ENCODE measurements at places on chromosomes 4 and X. TPM values are rescaled to one million over a fixed set of nuclear protein-coding genes. Genes with fewer than 3 reads are reported as not detected.

GRCh38 chrX:45506149-45506730 is 305.6 kb upstream of the DIPK2B start:
- no peak overlapping the region for H3K4me3 ChIP-seq
- no peak for DNase-seq
- no peak overlapping the region for H3K27ac ChIP-seq
- no peaks in the 10 kb centered on the region for H3K4me1 ChIP-seq
- H3K27me3 ChIP-seq, result no peaks in the 10 kb centered on the region
- H3K36me3 ChIP-seq, result no peaks in the 10 kb centered on the region

- H3K4me3 ChIP-seq, result no peak overlapping the region
- H3K27ac ChIP-seq, result no peak overlapping the region
- peaks cover 25% of the 10 kb centered on the region for H3K27me3 ChIP-seq
- peaks cover 11% of the 10 kb centered on the region for H3K4me1 ChIP-seq
Measured at GRCh38 chr4:46994007-46994405, 625 bp upstream of the GABRA4 start.

Gene CDS1
- total RNA-seq, result 0.92 TPM

Gene FAM9B
- not detected for total RNA-seq

GRCh38 chrX:44274096-44274495 is 69.4 kb downstream of the EFHC2 start:
- no peak overlapping the region for H3K4me3 ChIP-seq
- no peaks in the 10 kb centered on the region for H3K36me3 ChIP-seq
- no peak overlapping the region for H3K27ac ChIP-seq
- no peak for DNase-seq
- H3K4me1 ChIP-seq, result no peaks in the 10 kb centered on the region

DNA sequence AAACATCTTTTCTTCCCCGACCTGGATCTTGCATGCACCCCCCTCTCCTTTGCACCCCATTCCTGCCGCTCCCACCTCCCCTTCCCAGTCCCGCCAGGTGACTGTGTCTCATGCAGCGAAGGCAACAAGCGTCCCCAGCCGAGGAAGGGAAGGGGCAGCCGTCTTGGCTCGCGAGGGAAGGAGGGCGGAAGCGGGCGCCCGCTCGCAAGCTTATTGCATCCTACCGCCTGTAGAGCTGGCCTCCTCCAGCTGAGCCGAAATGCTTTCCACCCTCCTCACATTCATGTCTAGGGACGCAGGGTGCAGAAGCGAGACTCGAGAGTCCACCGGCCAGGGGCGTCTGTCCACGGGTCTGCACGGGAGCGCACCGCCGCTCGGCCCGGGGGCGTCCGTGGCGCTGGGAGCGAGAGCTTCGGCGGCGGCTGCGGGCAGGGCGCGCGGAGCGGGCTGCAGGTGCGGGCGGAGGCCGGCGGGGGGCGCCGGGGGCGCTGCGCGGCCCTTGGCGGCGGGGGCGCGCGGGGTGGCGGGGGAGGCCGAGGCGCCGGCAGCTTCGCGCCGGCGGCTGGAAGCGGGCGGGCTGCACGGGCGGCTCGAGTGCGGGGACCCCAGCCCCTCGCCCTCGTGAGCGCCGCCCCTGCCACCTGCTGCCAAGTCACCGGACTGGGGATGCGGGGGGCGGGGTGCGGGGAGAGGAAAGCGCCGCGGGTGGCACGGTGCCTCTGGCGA is at the start of gene KCNIP4:
Gene KCNIP4 (minus strand): TSS at position 426 of the 726 bp plus-strand sequence.
- DNase-seq, result no peak
- H3K27ac ChIP-seq, result no peak within 1 kb of the TSS
- H3K27me3 ChIP-seq, result peaks cover 2% of the 10 kb centered on the region
- no peaks in the 10 kb centered on the region for H3K4me1 ChIP-seq
- no peaks in the 10 kb centered on the region for H3K36me3 ChIP-seq

DNA sequence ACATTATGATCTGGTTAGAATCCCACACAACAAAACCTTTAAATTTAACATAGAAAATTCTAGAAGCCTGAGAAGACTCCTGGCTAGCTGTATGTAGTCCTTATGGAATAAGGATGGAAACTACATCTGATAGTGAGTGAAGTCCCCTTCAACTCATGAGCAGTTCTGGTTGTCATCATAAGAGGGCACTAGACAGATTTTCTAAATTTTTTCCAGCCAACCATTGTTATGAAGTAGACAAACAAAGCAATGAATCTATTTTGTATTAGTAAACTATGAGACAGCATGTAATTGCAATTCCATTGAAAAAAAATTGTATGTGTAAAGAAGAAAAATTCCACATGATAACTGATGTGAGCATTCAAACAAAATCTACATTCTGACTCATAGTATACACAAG is 35.2 kb downstream of the PWWP3B start:
- no peak overlapping the region for H3K27ac ChIP-seq
- DNase-seq, result no peak
- H3K27me3 ChIP-seq, result no peaks in the 10 kb centered on the region
- no peaks in the 10 kb centered on the region for H3K4me1 ChIP-seq
- H3K36me3 ChIP-seq, result no peaks in the 10 kb centered on the region
- H3K4me3 ChIP-seq, result no peak overlapping the region

GRCh38 chr4:54802336-54802735 is 144.6 kb downstream of the KIT start:
- no peak for DNase-seq
- no peaks in the 10 kb centered on the region for H3K27me3 ChIP-seq
- no peak overlapping the region for H3K4me3 ChIP-seq
- no peaks in the 10 kb centered on the region for H3K36me3 ChIP-seq
